ENCODE measurements at places on chromosomes 7 and 10.
A peak's percentile ranks its signal among the peaks of the same experiment; 100 is the strongest.

DNA sequence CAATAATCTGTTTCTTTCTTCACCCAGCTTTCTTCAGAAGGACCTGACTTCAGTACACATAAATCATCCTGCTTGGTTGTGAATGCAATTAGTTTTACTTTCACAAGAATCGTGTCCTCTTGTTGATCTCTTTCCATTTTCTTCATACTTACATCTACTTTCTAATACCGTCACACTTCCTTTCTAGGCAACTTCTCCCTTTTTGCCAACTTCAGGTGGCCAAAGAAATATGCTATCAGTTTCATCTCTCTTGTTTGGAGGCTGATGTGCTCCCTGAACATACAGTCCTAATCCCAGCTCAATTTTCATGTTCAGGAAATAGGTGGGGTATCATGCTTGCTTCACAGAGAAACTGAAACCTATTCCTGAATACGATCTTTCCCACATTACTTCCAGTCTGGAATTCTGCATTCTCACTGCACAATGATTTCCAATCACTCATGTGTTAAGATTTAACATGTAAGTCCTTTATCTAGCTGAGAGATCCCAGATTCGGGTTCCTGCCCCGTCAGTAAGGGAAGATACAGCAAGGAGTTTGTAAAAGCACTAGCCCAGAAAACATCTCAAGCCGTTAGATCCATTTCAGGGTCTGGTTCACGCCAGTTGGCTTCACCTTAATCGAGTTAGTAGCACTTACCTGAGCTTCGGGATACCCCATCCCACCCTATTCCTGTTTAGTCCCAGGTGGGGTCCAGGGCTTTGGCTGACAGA, 994 bp downstream of the SLC25A28 start:
- no peak for DNase-seq

DNA sequence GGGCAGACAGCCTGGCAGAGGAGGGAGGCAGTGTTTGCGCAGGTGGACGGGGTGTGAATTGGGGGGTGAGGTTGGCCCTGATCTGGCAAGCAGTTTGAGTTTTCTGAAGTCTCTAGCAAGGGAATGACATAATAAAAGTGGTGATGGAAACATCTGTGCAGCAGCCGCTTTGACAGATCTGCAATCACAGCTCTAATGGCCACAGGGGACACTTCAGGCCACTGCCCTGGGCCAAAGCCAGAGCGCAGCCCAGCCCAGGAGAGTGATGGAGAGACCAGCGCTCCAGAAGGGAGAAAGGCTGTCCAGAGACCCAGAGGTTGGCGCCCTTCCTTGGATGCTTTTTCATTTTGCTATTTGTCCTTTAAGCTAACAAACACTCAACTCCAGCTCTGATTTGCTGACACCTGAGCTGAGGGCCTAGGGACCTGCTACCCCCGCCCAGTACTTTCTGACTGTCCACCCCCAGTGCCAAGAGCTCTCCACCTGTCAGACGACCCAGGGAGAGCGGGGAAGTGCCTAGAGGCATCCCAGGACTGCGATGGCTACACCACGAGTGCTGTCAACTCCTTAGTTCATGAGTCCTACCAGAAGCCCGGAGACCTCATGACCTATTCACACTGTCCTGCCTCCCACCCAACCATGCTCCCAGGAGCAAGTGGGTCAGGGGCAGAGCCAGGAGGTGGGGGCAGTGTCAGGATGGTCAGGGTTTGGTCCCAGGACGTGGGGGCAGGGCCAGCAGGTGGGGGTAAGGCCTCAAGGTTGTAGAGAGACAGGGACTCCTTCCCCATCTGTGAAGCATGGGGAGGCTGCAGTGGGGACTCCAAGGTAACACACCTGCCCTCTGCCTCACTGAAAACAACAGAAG, 112.6 kb downstream of the PRKAG2 start:
- DNase-seq: no peak

GRCh38 chr10:25036381-25036780, 20.0 kb downstream of the THNSL1 start:
- DNase-seq: no peak

GRCh38 chr10:5631936-5632335, 34.5 kb downstream of the ASB13 start:
- no peak for DNase-seq

DNA sequence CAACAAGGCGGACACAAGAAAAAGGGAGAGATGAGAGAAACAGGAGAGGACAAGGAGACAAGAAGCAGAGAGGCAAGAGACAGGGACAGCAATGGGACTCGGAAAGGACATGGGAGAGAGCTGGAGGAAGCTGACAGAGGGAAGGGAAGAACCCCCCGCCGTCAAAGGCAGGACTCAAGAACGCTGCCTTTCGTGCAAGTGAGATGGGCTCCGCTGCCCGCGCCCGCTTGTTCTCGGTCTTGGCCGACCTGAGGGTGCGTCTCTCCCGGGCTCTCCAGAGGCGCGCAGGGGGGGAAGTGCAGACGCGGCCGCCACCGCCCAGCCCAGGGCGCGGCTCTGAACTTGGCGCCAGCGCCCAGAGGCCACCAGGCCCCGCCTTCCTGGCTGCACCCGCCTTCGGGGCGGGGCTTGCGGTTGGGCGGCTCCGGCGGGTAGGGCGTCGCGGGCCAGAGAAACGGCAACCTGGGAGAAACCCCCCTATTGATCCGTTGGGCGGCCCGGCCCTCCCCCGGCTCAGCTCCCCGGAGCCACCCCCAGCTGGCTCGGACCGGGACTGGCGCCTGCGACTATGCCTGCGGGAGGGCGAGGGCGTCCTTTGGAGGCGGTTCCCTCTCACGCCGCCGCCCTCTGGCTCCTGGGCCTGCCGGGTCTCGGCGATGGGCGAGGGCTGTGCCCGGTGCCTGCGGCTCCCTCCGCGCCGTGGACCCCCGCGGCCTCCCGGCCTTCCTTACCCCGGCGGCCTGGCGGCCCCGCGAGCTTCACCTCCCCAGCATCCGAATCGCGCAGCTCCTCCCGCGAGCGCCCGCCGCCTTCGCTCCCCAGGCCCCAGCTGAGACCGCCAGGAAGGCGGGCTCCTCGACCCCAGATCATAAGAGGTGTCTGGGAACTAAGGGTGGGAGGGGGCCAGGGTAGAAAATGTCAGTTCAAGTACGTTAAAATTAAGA, 2.2 kb upstream of the ANTXRL start:
- peak; percentile 95 for DNase-seq

DNA sequence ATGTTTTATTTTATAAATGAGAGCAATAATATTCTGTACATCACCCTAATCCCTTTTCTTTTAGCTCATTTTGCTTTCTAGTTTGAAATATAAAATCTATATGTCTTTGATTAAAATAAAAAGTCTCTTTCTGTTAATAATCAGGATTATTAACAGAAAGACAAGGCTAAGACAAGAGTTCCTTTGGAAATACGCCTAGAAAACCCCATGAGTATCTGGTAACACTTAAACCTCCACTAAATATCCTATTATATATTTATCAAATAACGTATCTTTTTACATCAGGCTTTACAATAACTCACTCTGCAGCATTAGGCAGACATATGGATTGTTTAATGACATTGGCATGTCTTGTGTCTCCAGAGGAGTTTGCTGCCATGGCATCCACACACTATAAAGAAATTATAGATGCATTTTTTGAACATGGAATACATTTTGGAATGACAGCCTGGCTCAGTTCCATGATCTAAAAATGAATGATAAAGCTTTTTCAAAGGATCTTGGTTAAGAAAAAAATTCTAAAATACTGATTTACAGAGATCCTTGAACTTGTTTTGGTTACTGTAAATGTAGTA, 98.7 kb downstream of the TMEM26 start:
- DNase-seq: no peak

GRCh38 chr7:26500749-26501352, 209.2 kb downstream of the SNX10 start:
- no peak for DNase-seq

DNA sequence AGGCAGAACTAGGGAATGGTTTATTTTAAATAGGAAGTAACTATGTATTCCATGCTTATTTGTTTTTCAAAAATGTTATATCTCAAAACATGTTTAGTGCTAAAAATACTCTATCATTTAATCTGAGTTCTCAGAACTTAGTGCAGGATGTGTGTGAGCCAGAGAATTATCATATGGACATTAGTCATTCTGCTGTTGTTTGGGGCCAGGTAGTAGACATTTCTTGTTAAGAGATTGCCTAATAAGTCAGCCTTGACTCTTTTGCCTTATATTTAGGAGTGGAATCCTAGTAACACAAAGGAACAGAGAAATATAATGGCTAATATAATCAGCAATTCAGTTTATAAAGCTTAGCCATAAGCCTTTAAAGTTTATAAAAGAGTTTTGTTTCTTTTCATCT, 149.8 kb downstream of the CCSER2 start:
- DNase-seq: no peak

- DNase-seq: no peak
Observed at GRCh38 chr7:81816312-81816711, 46.5 kb upstream of the HGF start.

DNA sequence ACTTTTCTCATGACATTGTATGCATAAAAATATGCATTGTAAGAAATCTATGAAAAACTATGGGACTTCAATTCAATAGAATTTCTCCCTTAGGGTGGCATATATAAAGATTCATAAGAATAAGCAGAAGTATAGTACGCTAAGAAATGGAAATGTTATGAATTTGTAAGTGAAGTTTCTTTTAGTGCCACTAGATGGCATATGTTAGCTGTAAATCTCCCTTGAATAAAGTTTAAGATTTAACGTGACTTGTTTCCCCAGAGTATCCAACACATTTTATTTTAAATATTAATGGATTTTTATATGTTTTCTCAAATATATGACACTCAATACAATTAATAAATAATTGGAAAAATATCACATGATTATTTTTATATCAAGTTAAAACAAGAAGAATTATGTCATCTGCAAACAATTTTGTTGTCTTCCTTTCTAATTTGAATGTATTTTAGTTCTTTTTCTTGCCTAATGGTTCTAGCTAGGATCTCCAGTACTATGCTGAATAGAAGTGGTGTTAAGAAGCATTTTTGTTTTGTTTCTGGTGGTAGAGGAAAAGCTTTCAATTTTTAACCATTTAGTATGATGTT, 287.2 kb downstream of the HGF start:
- DNase-seq: no peak

DNA sequence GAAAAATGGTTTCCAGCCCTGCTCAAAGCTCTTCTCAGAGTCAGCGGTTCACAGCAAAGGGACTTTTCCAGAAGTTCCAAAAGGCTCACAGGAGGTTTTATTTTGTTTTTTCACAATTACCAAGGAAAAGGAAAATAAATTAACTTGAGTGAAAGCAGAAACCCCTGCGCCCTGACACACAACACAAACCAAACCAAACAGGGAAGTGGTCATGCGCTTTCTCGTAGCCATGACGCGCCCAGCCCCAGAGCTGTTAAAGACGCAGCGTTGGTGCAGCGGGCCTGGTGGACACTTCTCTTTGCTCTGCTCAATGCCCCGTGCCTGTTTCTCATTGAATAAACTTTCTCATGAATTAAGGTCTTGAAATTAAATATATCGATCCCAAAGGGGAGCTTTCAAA, 134.4 kb upstream of the LYZL2 start:
- DNase-seq: no peak

DNA sequence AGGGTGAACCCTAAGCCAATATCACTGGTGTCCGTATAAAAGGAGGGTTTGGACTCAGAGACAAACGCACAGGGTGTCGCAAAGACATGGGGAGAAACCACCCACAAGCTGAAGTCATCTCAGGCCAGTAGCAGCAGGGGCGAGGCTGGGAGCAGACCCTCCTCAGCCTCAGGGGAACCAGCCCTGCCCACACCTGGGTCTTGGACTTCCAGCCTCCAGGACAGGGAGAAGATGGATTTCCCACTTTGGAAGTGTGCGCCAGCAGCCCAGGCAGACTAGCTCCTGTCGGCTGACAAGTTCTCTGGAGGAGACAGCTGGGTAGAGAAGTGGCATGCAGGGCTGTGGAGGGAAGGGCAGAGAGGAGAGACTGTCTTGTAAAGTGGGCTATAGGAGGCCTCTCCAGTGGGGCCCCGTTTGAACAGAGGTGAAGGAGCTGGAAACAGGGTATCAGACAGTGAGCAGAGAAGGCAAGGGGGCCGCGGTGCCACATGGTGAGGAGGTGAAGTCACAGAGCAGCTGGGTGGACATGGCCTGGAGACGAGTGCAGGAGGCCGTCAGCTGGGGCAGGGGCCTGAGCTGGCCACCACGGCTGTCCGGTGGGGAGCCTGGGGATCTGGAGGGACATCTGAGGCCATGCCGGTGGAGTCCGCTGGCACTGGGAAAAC, 475.6 kb downstream of the PTPRN2 start:
- no peak for DNase-seq

DNA sequence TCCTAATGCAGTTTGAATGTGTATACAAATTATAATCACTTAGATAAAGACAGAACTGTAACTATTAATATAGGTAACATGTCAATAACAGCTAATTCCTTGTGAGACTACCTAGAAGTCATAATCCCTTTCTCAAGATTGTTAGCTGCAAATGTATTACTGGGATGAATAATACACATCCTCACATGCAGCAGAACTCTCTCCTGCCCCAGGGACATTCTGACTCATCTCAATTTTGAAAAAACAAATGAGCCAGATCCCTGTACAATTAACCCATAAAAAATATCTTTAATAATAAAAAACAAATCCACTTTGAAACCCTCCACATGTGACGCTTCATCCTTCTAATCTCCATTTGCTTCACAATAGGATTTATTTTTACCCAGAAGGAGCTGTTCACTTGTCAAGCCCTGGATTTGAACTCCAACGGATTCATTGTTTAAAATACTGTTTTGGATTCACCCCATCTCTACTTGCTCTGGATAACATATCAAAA, 428.4 kb upstream of the TEX47 start:
- DNase-seq: no peak

DNA sequence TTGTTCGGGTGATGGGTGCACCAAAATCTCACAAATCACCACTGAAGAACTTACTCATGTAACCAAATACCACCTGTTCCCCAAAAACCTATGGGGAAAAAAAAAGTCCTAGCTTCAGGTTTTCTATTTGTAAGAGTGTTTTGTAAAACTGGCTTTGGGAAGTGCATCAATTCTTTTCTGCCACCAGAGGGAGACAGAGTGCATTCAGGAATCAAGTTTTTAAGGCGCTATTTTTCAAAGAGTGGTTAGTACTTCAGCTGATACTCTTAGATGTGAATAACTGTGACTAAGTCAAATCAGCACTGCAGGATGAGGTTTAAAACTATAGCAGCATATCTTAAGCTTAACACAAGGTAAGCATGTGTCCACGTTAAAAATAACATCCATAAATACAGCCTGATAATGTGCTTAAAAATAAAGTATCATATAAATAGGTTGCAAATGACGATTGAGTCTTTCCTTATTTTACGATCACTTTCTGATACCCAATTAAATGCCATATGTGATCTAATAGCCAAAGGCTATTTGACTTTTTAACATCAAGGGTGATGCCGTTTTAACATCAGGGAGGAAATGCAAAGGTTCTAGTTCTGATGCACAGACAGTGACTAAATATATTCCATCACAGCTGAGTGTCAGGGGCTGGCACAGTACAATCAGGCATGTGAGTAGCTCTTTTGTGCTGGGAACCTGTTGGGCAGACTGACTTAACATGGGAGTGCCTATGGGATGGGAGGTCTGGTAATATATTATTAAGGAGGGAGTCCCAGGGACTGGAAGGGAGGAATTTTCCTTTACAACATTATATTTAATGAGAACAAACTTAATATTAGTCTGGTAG, 10.6 kb upstream of the LYZL2 start:
- DNase-seq: no peak

- DNase-seq: no peak
Observed at GRCh38 chr10:43036481-43037428, 40.1 kb upstream of the RET start.

GRCh38 chr7:22793593-22794462, 28.8 kb downstream of the TOMM7 start:
- DNase-seq: no peak
